Activated CD8-positive, alpha-beta T cell treated with anti-CD3 and anti-CD28 coated beads, Interleukin-2, amount 10 ng/mL, durations not matched to agents 7 days and 5 days (primary cell): ENCODE measurements at places on chromosomes 13 and 19. TPM values are rescaled to one million over a fixed set of nuclear protein-coding genes. Genes with fewer than 3 reads are reported as not detected.

GRCh38 chr13:79647533-79647932 is 166.6 kb downstream of the NDFIP2 start:
- DNase-seq, result no peak

The SIGLEC8 gene
- not detected for total RNA-seq

The NXNL1 gene
- total RNA-seq, result not detected

GRCh38 chr13:45328661-45329111 is 12.3 kb downstream of the TPT1 start:
- no peak for DNase-seq

DNA sequence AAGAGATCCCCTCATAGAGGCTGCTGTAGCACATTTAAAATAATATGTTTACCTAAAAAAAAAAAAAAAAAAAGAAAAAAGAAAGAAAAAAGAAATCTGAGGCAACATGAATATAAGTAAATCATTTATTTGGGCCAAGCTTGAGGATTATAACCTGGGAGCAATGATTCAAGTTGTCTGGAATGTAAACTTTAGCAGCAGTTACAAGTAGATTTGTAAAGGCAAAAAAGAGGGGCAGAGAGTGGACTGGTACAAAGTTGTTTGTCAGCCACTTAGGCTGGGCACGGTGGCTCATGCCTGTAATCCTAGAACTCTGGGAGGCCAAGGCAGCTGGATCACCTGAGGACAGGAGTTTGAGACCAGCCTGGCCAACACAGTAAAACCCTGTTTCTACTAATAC is 11.3 kb downstream of the ZNF43 start:
- no peak for DNase-seq

The TNFSF13B gene
- 5.2 TPM for total RNA-seq

GRCh38 chr19:30235946-30236345 is 136.2 kb upstream of the ZNF536 start:
- DNase-seq, result no peak

GRCh38 chr13:64078480-64078936 is 2662.9 kb upstream of the PCDH20 start:
- DNase-seq, result no peak

The ATP7B gene
- 0.29 TPM for total RNA-seq

DNA sequence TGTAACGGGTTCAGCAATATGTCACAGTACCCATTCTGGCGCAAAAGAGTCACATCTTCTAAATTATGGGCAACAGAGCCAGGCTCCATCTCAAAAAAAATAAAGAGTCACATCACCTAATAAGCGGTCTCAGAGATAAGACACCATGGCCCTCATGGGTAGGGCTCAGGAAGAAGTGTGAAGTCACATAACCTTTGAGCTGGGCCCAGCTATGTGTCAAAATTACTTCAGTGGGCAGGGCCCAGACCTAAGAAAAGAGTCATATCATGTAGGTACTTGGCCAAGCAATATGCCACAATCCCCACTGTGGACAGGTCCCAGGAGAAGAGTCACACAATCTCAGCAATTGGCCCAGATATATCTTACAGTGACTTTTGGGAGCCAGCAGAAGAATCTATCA is 11.4 kb upstream of the ZNF91 start:
- no peak for DNase-seq

The NKG7 gene
- total RNA-seq, result 410 TPM

GRCh38 chr13:40550130-40550529 is 116.3 kb downstream of the FOXO1 start:
- DNase-seq, result no peak

DNA sequence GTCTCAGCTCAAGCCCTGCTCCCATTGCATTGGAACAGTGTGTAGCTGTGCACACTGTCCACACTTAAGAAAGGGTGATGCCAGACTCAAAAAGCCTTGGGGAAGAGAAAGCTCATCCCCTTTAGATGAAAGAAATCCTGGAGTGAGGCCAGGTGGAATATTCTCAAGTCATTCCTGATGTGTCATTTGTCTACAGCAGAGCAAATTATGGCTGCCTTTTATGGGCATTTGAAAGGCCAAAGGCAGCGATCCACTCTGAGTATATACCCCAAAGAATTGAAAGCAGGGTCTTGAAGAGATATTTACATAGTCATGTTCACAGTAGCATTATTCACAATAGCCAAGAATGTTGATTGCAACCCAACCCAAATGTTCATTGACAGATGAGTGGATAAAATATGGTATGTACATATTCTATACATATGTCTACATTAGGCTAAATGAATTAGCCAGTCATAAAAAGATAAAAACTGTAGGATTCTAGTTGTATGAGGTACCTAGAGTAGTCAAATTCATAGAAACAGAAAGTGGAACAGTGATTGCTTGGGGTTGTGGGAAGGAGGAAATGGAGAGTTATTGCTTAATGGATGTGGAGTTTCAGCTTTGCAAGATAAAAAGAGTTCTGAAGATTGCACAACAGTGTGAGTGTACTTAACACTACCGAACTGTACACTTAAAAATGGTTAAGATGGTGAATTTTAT is 214.9 kb downstream of the KCNRG start:
- DNase-seq, result no peak

DNA sequence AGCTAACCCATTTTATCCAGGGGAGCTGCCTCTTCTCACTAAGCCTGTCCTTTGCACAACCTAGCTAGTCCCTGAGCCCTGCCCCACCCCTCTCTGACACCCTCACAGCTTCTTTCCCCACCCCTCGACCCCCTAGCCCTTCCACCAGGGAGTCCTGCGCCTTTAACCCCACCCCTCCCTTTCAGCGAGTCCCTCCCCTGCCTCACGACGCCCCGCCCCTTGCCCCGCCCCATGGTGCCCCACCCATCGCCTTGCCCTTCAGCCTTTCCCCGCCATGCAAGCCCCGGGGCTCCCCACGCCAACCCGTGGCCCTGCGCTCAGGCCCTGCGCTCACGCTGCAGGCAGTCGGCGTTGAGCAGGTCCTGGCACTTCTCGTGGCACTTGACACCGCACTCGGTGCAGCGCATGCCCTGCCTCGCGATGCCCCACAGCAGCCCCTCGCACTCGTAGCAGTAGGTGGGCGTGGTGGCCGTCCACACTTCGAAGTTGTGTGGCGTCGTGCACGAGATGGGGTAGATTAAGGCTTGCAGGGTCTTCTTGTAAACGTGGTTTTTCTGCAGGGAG is 40.0 kb downstream of the UNC13A start:
- DNase-seq, result no peak

- peak; percentile 54 for DNase-seq
These were observed 28.7 kb upstream of the KCTD15 start for GRCh38 chr19:33767898-33768413.

DNA sequence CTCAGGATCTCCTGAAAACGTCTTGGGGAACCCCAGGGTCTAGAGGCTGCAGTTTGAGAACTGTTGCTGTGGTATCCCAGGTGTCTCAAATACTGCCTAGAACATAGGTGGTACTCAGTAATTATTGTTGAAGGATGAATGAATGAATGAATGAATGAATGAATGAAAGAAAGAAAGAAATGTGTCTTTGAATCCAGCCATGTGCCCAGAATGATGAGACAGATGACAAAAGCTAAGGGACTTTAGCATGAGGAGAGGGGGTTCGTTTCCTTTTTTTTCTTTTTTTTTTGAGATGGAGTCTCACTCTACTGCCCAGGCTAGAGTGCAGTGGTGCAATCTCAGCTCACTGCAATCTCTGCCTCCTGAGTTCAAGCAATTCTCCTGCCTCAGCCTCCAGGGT is 7.8 kb downstream of the LSR start:
- DNase-seq, result no peak

GRCh38 chr13:50149214-50149613 is 134.0 kb downstream of the KCNRG start:
- no peak for DNase-seq

DNA sequence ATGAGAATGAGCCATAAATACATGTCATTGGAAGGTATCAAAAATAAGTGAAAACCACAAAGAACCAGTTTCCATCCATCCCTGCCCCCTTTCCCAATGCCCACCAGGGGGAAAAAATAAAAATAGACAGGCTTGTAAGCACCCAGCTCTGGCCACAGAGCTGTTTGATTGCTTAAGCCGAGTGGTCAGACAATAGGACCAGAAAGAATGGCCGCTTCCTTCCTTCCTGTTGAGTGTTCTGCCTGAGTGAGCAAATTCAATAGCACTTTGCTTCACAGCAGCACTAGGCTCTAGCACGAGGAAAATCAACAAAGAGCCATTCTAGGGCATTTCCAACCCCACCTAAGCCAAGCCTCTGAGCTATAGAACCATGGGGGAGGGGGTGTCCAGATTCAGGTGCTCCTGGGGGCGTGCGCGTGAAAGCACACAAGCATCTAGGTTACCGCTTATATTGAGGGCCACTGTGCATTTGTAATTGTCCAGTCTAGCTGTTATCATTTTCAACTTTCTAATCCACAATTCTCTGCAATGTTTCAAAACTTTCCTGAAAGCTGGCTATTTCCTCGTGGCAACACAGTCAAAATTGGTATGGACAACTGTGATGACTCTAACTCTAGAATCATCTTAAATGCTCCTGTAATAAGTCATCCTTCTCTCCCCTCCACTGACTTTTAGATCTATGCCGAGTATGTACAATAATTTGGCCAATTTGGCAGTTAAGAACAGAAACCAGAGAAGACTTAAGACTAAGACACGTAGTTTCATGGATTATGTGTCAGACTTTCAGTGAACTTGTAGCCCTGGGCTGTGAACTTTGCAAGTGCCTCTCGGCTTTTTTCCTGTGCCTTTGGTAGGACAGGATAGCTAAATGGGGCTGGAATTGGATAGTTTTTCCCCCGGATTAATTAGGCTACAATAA is 64.3 kb downstream of the SPRY2 start:
- DNase-seq, result no peak

GRCh38 chr13:102677122-102677521 is 17.7 kb downstream of the METTL21C start:
- no peak for DNase-seq

- peak; percentile 51 for DNase-seq
These were observed 4.2 kb upstream of the ZNF486 start for GRCh38 chr19:20162821-20163220.

- no peak for DNase-seq
These were observed 8.8 kb downstream of the ZFP28 start for GRCh38 chr19:56547535-56547934.

GRCh38 chr19:16285769-16286498 is 38.7 kb upstream of the KLF2 start:
- DNase-seq, result no peak

The ZNF30 gene
- 4.1 TPM for total RNA-seq

- peak; percentile 80 for DNase-seq
These were observed at the start of gene KASH5 for GRCh38 chr19:49387936-49388372. KASH5 (plus strand) TSS chr19:49388249; CDS start chr19:49390884, 2,635 bp downstream.

- DNase-seq, result no peak
These were observed 11.6 kb upstream of the ZBTB45 start for GRCh38 chr19:58531034-58531840.

The F10 gene
- not detected for total RNA-seq

GRCh38 chr13:77902319-77902963 is 16.2 kb downstream of the EDNRB start:
- no peak for DNase-seq

DNA sequence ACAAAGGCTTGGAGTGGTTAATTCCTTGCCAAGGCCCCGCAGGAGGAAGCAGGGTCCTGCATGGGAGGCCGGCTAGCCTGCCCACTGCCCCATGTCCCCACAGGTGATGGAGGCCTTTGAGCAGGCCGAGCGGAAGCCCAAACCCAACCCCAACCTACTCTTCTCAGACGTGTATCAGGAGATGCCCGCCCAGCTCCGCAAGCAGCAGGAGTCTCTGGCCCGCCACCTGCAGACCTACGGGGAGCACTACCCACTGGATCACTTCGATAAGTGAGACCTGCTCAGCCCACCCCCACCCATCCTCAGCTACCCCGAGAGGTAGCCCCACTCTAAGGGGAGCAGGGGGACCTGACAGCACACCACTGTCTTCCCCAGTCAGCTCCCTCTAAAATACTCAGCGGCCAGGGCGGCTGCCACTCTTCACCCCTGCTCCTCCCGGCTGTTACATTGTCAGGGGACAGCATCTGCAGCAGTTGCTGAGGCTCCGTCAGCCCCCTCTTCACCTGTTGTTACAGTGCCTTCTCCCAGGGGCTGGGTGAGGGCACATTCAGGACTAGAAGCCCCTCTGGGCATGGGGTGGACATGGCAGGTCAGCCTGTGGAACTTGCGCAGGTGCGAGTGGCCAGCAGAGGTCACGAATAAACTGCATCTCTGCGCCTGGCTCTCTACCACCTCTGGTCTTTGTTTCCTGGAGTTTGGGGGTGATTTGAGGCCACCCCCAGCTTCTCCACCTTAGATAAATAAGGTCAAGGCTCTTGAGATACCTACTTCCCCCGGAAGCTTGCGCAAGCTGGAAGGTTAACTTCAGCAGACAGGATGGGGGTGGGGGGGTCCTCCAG is 2.6 kb downstream of the B3GNT8 start:
- DNase-seq, result peak; percentile 37

DNA sequence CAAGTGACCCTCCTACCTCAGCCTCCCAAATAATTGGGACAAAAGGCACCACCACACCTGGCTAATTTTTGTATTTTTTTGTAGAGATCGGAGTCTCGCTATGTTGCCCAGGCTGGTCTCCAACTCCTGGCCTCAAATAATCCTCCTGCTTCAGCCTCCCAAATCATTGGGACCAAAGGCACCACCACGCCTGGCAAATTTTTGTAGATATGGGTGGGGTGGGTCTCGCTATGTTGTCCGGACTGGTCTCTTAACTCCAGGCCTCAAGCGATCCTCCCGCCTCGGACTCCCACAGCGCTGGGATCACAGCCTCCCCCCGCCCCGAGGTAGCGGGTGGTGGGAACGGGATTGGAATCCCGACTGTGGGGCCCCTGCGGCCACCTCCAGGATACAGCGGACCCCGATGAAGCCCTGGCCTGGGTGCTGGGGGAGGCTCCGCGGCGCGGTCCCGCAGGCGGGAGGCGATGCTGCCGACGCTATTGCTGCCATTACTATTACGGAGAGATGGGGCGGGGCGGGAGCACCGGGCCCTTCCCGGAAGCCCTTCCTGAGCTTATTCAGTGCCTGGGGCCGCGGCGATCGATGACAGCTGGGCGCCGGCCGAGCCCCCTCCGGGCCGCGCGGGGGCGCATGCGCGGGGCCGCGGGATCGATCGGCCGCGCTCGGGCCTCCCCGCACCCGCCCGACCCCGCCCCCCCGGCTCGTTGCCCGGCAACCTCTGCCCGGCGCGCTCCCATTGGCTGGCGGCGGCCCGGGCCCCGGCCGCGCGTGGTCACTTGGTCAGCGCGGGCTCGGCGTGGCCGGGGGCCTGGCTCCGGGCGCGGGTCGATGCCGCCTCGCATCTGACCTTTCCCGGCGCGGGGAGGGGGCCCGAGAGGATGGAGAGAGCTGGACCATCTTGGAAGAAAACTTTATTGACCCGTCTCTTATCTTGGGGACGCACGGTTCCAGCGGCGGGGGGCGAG is 27.9 kb upstream of the ONECUT3 start:
- peak; percentile 39 for DNase-seq

- no peak for DNase-seq
These were observed 193.2 kb downstream of the POU4F1 start for GRCh38 chr13:78410164-78410563.

DNA sequence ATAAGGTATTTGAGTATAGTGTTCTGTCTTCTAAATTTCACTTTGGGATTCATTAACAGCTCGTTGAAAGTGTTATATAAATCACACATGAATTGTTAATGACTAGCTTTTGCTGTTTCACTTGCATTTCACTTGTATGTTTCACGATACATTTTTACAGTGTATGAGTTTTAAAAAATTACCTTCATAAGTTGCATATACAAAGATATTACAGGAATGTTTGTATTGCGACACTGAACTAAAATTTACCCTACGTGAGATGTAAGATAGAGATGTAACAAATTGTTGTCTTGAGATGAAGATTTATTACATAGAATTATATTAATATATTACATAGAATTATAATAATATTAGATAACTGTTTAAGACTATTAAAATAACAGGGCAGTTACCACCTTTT is 1.5 kb downstream of the CDC16 start:
- DNase-seq, result no peak

GRCh38 chr19:55206664-55207500 is 2.4 kb downstream of the PTPRH start:
- DNase-seq, result peak; percentile 56
